ENCODE measurements at places on chromosomes 5 and 9. TPM values are rescaled to one million over a fixed set of nuclear protein-coding genes. Genes with fewer than 3 reads are reported as not detected.

Gene ABO
- total RNA-seq: 0.59 TPM

Gene OMD
- not detected for total RNA-seq

Gene CDKN2B
- total RNA-seq: 11.4 TPM

Gene LCP2
- 0.50 TPM for total RNA-seq

Gene KCNV2
- total RNA-seq: 2.0 TPM

Gene UAP1L1
- total RNA-seq: 3.6 TPM

Gene ZNF169
- 8.6 TPM for total RNA-seq

Gene C5orf58
- total RNA-seq: 1.2 TPM

Gene DNAH5
- total RNA-seq: 0.50 TPM

Gene MLANA
- total RNA-seq: not detected

Gene HTR4
- total RNA-seq: not detected

Gene ADAMTSL1
- 0.19 TPM for total RNA-seq

Gene TAF1L
- total RNA-seq: not detected

Gene NMUR2
- not detected for total RNA-seq

Gene CBY3
- total RNA-seq: not detected

Gene ADCY2
- 52.0 TPM for total RNA-seq

Gene AQP7
- total RNA-seq: not detected

Gene RACK1
- total RNA-seq: 2,025 TPM

Gene SLC25A2
- 0.50 TPM for total RNA-seq

Gene SOX30
- not detected for total RNA-seq

Gene MOB3B
- 1.6 TPM for total RNA-seq

Measured in endodermal cell (in vitro differentiated cells).